B cell (primary cell): ENCODE measurements at places on chromosomes 6 and 20.

DNA sequence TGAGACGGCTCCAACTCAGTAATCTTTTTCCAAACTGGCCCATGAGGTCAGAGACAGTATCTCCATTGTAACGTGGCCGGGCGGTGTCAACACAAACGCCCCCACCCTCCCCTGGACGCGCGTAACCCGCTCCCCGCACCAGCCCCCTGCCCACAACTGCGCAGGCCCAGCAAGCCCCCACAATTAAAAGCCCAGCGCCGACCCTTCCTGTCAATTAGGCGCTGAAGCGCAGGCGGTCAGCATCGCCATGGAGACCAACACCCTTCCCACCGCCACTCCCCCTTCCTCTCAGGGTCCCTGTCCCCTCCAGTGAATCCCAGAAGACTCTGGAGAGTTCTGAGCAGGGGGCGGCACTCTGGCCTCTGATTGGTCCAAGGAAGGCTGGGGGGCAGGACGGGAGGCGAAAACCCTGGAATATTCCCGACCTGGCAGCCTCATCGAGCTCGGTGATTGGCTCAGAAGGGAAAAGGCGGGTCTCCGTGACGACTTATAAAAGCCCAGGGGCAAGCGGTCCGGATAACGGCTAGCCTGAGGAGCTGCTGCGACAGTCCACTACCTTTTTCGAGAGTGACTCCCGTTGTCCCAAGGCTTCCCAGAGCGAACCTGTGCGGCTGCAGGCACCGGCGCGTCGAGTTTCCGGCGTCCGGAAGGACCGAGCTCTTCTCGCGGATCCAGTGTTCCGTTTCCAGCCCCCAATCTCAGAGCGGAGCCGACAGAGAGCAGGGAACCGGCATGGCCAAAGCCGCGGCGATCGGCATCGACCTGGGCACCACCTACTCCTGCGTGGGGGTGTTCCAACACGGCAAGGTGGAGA, at the start of the genes HSPA1A and HSPA1L:
Gene HSPA1A (plus strand): TSS at position 519 of the 814 bp plus-strand sequence. CDS start 214 bp downstream, at position 733.
Gene HSPA1L (minus strand): TSS at position 259 of the 814 bp plus-strand sequence. CDS start 3,311 bp downstream, outside the sequence.
- DNase-seq, result peak; percentile 74

DNA sequence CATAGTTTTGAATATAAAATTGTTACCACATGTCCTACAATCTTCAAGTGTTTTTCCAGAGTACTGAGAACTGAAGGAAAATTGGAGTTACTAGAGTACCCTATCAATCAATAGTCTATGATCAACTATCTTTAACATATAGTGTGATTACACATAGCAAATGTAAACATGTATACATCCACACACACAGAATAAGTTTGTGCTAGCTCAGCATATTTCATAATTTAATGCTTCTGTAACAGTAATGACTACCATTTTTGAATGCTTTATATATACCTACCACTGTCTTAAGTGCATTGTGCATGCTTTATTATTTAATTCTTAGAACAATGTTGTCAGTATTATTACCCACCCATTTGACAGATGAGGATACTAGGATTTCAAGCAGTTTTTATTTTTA, 523.9 kb downstream of the HAO1 start:
- no peak for DNase-seq

GRCh38 chr6:50974319-50974718, 155.6 kb downstream of the TFAP2B start:
- DNase-seq, result no peak

DNA sequence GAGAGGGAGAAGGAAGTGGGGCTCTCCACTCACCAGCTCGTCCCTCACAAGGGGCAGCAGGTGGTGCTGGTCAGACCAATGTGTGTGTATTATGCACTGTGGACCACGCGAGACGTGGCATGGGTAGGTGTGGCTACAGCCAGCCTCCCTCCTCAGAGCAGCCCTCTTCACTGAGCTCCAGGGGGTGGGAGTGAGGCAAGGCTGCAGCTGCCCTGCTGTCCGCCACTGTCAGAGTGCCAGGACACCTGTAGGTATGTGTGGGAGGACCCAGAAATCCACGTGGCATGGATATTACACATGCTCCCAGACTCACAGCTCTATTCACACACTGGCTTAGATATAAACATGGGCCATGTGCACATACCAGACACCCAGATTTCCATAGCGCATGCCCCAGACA, 90.3 kb downstream of the VEGFA start:
- no peak for DNase-seq

DNA sequence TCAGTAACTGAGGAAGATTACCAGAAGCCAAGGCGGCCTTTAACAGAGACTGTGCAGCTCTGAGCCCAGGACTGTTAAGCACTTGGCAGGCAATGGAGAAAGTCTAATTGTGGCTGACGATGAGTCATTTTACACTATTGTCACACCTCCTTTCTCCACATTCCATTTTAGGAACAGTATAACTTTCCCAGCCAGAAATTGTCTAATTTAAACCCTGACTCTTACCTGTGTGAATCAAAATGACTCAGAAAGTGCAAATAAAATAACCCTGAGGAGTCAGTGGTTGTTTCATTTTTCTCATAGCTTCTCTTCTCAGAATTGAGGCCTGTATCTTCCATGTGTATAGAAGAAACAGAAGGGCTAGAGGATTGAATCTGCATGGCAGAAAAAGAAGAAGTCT, 40.0 kb upstream of the OPN5 start:
- DNase-seq, result no peak

GRCh38 chr20:47276851-47277534, 79.5 kb downstream of the ZMYND8 start:
- no peak for DNase-seq

GRCh38 chr6:24426729-24427446, 24.2 kb downstream of the MRS2 start:
- DNase-seq, result no peak

- DNase-seq, result peak; percentile 79
Measured at GRCh38 chr6:33633462-33634158, 12.5 kb downstream of the ITPR3 start.

DNA sequence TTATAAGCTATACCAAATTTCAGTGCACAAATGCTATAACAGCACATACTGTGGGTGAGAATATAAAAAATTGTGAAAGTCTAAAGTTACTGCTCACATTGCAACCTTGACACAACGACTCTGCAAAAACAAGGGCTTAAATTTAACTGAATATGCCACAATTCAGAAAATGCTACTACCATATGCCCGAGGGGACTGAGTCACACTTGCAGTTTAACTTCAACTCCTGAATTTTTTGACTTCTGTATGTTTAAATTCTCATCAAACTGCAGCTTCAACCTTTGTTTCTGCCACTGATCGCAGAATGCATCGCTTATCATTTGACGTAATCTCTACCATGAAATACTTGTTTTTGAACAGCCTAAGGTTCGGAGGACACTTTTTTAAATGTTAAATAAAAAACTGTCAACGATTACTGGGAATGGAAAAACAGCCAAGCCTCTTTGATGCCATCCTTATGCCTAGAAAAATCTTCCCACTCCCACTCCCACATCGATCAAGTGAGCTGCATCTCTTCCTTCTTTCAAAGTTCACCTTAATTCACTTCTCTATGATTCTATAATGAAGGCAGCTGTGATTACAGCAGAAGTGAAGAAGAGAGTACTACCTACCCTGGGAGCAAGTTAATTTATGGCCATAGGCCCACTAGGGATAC, 136.5 kb downstream of the ATXN1 start:
- DNase-seq, result no peak

DNA sequence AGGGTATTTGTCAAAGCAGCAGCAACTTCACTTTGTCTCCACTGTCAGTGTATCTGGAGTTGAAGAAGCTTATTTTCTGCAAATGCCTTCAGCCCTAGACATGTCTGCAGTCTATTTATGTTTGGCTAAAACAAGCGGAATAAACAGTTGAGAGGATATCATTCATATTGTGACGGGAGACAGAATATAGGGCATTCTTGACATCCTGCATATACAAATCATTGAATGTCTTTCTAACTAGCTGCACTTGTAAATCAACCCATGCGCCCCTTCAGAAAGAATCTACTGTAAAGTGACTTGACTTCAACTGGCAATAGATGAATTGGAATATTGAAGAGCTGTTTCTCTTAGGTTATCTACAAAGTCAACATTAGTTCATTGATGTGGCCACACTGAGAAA, 258.9 kb downstream of the TSHZ2 start:
- no peak for DNase-seq

- no peak for DNase-seq
Measured at GRCh38 chr6:158057213-158057987, 75.7 kb downstream of the SYNJ2 start.

- no peak for DNase-seq
Measured at GRCh38 chr6:101125380-101125971, 244.3 kb upstream of the ASCC3 start.

GRCh38 chr6:23349521-23350147, 776.4 kb upstream of the NRSN1 start:
- no peak for DNase-seq

GRCh38 chr20:32125506-32125905, 16.0 kb downstream of the TM9SF4 start:
- DNase-seq, result no peak

DNA sequence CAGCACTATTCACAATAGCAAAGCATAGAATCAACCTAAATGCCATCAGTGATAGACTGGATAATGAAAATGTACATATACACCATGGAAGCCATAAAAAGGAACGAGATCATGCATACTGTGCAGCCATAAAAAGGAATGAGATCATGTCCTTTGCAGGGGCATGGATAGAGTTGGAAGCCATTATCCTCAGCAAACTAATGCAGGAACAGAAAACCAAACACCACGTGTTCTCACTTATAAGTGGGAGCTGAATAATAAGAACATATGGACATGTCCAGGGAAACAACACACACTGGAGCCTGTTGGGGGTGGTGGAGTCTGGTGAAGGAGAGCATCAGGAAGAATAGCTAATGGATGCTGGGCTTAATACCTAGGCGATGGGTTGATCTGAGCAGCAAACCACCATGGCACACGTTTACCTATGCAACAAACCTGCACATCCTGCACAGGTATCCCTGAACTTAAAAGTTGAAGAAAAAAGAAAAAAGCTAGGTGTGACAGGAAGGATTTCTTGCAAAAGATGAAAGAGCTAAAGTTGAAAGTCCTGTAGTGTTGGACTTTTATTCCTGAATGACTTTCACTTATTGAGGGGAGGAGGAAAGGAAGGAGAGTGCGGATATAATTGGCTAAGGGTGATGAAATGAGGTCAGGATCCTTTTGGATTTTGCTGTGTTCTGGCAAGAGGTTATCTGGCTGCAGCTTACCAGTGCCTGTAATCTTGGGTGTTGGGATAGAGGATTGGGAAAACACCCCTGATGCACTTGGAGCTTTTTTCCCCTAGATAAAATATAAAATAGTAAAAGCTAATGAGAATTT, 8.5 kb downstream of the TRMT11 start:
- no peak for DNase-seq

- no peak for DNase-seq
Measured at GRCh38 chr6:55469951-55470366, 109.0 kb downstream of the HMGCLL1 start.

GRCh38 chr6:150290429-150290828, 78.4 kb upstream of the IYD start:
- DNase-seq, result no peak

DNA sequence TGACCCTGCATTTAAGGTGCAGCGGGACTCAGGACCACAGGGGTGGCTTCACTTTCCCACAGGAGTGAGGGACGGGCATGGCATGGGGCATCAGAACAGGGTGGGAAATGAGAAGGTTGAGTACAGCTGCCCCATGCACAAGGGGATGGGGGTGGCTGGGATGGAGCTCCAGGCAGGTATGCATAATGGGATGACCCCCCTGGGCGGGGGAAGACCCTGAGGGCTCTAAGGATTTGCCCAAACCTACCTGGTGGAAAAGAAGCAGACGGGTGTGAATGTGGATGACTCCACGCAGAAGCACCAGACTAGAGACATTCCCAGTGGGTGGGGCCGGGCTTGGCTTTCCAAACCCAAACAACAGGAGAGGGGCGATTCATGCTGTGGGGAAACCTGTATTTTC, 200.3 kb downstream of the SYNDIG1 start:
- DNase-seq, result no peak

- DNase-seq, result no peak
Measured at GRCh38 chr6:156423829-156424228, 353.3 kb upstream of the ARID1B start.

GRCh38 chr6:169229615-169230321, 23.9 kb downstream of the THBS2 start:
- no peak for DNase-seq

GRCh38 chr6:66230591-66230990, 523.6 kb upstream of the EYS start:
- no peak for DNase-seq

GRCh38 chr6:107658920-107659865, 164.9 kb downstream of the SCML4 start:
- DNase-seq, result no peak

GRCh38 chr20:42350521-42350920, 732.3 kb upstream of the CHD6 start:
- DNase-seq, result no peak

DNA sequence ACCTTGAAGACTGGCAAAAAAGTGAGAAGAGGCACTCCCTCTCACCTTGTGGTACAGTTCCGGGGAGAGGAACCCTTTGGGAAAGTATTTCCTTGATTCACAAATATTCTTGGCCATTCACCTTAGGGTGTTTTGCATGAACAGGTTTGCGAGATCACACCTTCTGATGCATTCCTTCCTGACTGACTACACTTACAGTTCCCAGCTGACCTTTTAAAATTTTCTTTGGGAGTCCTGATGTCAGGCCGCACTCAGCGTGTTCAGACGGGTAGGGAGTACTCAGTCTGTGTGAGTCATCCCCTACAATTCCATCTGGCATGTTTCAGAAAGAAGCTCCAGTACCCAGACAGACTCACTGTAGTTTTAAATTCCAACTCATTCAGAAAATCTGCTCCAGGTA, 1.7 kb downstream of the ADGRF4 start:
- DNase-seq, result no peak

DNA sequence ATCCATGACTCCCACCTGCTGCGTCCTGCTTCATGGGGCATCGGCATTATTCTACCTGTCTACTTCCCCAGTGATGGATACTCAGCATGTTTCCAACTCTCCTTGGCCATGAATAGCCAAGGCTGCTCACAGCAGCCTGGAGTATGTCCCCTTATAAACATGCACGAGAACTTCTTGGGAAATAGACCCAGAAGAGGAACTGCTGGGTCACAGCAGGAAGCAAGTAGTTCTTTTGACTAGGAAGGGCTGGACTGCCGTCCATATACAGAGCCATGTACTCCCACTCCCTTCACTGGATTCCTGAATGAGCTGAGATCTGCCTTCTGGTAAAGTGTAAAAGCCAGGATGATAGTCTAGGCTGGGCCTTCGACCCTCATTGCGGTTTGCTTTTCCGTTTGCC, 106.3 kb upstream of the KCNK16 start:
- no peak for DNase-seq

DNA sequence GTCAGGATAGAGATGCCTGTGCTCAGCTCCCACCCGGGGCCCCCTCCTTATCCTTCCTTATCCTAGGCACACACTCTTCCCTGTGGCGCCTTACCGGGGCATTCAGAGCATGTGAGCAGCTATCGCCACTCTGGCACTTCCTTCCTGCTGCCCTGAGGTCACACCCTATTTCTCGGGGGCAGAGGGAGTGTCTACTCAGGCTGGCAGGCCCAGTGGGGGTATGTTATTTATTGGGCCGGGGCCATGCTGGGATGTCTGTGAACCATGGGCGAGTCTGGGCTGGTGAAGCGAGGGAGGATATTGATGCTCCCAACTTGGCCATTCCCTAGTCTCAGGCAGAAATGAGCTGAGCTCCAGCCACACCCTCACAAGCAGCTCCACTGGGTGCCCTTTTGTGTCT, 3.9 kb upstream of the LY6G6D start:
- no peak for DNase-seq
